Activated T-cell treated with anti-CD3 and anti-CD28 coated beads, Interleukin-2, amount 50 U/mL, for 48 hours (primary cell): ENCODE measurements at places on chromosomes 5 and 9.

- DNase-seq: no peak
Measured at GRCh38 chr9:27618066-27618465, 44.8 kb upstream of the C9orf72 start.

DNA sequence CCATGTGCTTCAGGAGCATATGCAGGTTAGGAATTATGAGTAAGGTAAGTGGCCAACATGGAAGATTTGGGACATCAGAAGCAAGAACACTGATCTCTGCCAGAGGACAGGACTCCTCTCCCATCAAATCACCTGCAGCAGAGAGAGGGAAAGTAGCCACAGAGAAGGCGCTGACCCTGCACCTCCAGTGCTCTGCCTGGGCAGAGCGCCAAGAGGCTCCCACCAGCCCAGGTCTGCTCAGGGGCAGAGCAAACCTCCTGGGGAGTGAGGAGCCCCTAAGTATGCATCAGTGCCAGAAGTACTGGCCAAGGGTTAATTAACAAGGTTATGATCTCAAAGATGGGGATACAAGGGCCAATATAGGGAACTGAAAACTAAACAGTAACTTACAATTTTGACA is 545.3 kb upstream of the TRPC7 start:
- DNase-seq: no peak

DNA sequence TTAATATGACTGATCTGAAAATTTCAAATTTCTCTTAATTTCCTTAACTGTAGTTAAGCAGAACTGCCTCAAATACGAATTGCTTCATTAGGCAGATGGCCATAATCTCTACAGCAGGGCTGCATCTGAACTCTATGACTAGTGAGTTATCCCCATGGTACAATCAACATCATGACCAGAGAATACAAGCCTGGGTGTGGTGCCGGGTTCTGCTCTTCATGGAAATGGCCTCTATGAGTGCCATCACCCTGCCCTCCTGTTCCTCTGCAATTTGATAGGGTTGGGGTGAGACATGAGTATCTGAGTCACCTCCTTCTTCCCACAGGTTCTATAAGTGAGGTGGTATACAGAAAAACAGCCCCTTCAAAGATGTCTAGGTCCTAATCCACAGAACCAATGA is 235.9 kb downstream of the AP3B1 start:
- no peak for DNase-seq

DNA sequence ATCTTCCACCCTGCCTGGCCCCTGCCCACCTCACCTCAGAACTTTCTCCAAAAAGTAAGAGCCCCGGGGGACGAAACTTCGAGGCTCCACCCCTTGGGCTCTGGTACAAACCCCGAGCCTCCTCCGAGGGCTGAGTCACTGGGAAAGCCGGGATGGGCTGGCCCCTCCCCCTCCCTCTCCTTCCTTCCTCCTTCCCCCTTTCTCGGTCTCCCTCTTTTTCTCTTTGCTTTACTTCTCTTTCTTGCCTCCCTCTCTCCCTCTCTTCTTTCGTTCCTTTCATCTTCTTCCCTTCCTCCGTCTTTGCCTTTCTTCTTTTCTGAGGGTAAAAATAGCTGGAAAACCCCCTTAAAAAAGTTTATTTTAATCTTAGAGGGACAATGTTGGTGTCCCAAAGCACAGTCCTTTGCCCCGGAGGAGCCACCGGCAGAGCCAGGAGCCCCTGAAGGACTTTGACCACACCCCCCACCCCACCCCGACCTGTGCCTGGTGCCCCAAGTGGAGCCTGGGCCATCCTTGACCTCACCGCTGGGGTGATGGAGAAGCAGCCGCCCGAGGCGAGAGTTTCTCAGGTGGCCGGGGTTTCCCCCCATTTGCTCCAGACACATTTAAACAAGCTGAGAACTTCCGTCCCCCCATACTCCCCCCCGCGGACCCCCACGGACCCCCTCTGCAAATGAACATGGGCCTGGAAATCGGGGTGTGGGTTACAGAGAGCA is 5.7 kb upstream of the NOTCH1 start:
- no peak for DNase-seq

- DNase-seq: no peak
Measured at GRCh38 chr5:148984345-148984744, 78.5 kb downstream of the SH3TC2 start.

DNA sequence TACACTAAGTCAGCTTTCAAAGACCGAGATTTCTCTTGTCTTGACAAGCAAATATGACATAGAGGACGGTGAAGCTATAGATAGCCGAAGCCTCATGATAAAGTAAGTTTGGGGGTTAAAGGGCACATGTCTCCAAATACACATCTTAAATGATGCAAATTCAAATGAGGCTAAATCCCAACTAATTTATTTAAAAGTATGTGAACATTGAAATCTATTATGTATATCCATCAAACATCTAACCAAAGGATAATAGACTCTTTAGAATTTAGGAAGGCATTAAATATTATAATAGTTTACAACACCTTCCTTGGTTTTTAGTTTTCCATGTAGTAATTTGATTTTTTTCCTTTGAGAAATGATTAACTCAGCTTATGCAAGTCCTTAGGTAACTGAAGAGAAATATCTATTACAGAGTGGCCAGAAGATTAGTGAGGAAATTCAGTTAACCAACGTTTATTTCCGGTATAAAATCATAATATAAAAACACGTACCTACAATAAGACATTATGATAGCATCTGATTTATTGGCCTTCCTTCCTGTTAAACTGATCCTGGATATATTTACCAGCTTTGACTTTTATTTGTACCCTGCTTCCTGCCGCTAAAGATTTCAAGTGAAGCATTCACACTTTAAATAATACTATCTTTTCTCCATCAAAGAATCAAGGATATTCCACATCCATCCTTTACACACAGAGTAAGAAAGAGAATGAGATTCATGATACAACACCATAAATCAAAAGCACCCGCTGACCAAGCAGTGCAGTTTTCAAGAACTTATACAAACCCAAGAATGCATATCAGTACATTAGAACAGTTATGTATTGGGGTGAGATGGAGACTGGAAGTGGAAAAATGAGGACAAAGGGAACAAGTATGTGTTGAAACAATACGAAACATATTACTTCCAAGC is 31.9 kb upstream of the F2R start:
- DNase-seq: no peak

- DNase-seq: peak; percentile 34
Measured at GRCh38 chr5:151569132-151570046, 21.7 kb downstream of the FAT2 start.

DNA sequence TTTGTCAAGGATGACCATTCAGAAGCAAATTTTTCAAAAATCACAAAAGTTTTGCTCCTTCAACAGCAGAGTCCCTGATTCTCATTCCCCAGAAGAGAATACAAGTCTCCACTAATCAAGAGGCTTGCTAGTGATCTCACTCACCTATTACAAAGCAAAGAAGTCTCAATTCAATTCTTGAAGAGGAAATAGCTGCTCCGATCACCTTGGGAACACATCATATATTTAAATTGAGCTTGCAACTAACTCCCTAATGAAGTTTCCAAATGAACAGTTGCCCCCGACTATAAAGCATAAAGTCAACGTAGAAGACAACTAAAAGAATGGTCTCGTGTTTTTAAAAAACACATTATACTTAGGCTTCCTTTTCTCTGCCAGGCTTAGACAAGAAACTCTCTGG is 1.6 kb downstream of the LIFR start:
- DNase-seq: no peak

DNA sequence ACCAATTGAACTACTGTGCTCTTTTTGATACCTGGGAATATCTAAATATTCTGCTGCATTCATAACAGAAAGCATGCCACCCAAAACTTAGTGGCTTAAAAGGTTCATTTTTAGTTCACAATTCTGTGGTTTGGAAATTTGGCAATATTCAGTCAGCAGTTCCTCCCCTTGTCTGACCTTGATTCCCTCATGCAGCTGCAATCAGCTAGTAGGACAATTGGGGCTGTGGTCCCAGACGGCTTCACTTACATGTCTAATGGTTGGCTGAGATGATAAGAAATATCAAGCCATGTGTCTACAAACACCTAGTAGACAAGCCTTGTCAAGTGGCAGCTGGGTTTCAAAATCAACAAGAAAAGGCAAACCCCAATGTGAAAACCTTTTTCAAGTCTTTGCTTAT is 51.3 kb downstream of the ANXA1 start:
- DNase-seq: no peak

GRCh38 chr9:85871008-85871407 is 69.9 kb upstream of the NAA35 start:
- no peak for DNase-seq

GRCh38 chr5:78755822-78756429 is 107.4 kb upstream of the LHFPL2 start:
- no peak for DNase-seq

DNA sequence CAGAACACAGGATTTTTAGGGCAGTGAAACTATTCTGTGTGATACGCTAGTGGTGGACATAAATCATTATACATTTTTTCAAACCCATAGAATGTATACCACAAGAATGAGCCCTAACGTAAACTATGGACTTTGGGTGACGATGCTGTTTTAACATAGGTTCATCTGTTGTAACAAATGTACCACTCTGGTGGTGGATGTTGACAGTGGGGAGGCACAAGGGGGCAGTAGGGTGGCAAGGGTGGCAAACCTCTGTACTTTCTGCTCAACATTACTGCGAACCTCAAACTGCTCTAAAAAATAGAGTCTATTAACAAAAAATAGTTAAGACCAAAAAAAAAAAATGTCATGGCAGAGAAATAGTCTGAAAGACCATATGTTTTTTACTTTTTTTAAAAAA is 9.1 kb upstream of the MVB12B start:
- DNase-seq: no peak
